ENCODE measurements at places on chromosomes 4 and X. TPM values are rescaled to one million over a fixed set of nuclear protein-coding genes. Genes with fewer than 3 reads are reported as not detected.

DNA sequence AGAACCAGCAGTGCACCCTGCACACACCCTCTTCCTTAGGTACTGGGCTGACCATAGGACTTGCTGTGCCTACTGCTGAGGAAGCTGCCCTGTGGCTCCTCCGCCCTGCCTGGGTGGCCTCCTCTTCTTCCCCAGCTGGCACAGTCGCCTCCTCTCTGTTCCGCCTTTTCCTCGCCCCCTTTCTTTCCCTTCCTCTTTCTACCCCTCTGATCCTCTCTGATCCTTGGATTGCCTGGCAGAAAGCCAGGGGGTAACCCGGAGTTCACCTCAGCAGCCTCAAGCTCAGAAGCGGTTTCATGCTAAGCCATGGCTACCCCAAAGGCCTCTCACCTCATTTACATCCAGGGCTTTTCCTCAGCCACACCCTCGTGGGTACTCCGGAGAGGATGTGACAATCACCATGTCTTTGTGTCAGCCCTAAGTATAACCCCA is 136.2 kb downstream of the SMIM20 start:
- no peaks in the 10 kb centered on the region for H3K36me3 ChIP-seq
- H3K4me1 ChIP-seq: 0 out of 2 replicates have a peak, but pooled peaks cover 6% of the 10 kb centered on the region
- no peak for DNase-seq

DNA sequence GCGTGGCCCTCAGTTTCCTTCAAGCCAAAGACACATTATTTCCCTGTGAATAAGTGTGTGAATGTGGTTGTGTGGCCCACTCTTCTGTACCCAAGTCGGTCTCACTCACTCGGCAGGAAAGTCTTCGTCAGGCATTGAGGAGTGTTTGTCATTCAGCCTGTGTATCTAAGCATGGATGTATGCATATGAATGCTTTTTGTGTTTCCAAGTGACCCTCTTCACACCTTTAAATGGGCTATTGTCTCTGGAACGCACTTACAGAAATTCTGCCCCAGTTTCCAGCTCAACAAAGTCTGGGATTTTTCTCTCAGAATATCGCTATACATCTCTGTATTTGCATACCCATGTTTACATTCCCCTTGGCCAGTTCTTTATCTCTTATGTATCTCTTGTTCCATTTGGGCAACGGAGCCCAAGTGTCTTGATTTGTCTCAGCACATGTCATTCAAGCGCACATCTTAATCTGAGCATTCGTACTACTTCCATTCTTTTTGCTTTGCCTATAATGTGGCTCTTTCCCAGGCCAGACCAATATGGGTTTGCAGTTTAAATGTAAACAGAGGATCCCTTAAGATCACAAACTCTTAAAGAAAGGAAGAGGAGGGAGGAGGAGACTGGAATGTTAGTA is 4.8 kb downstream of the BCOR start:
- DNase-seq: no peak
- H3K4me1 ChIP-seq: peaks cover 14% of the 10 kb centered on the region
- peak overlapping the region; percentile 79 for H3K27ac ChIP-seq
- no peak overlapping the region for H3K4me3 ChIP-seq
- H3K27me3 ChIP-seq: no peaks in the 10 kb centered on the region

GRCh38 chr4:89226665-89227574 is 80.7 kb downstream of the GPRIN3 start:
- H3K4me3 ChIP-seq: no peak overlapping the region
- no peaks in the 10 kb centered on the region for H3K36me3 ChIP-seq
- H3K27me3 ChIP-seq: no peaks in the 10 kb centered on the region
- H3K4me1 ChIP-seq: peaks cover 7% of the 10 kb centered on the region
- no peak overlapping the region for H3K27ac ChIP-seq

DNA sequence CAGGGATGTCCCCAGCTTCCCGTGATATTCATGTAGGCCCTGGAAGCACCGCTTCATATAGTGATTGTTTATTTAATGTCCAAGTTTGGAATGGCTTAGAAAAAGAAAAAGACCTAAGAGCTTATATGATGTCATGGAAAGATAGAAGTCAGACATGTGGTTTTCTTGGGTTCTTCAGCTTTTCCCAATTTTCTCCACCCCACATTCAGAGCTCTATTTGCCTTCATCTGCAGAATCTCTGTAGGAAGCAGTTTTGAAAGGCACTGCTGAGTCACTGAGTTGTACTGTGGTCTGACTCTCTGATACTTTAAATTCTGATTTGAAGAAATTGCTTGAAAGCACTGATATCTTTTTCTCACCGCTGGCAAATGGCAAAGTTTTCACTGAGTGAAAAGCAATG is 120.6 kb upstream of the EDNRA start:
- no peaks in the 10 kb centered on the region for H3K4me1 ChIP-seq
- H3K36me3 ChIP-seq: no peaks in the 10 kb centered on the region
- no peak for DNase-seq
- H3K27ac ChIP-seq: no peak overlapping the region

DNA sequence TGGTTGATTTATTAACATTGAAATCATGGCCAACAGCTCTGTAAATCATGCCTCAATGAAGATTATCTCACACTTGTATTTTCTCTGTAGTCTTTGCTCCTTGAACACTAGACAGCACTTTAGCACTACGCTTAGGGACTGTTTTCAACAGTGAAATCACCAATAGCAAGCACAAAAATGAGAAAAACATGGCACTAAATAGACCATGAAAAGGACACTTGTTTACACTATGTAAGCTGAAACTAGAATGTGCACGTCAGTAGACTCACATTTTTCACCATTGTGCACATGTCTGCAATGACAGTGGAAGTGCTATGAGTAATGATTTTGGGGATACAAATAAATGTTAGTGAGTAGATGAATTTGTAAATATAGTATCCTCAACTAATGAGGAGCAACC is 3.1 kb downstream of the BMP2K start:
- no peak for DNase-seq
- no peak overlapping the region for H3K4me3 ChIP-seq
- H3K27ac ChIP-seq: no peak overlapping the region
- H3K4me1 ChIP-seq: peaks cover 30% of the 10 kb centered on the region
- H3K27me3 ChIP-seq: no peaks in the 10 kb centered on the region

GRCh38 chr4:75745161-75745560 is 20.8 kb downstream of the USO1 start:
- peaks cover 7% of the 10 kb centered on the region for H3K4me1 ChIP-seq
- H3K36me3 ChIP-seq: no peaks in the 10 kb centered on the region
- DNase-seq: no peak
- no peak overlapping the region for H3K4me3 ChIP-seq
- H3K27me3 ChIP-seq: no peaks in the 10 kb centered on the region

DNA sequence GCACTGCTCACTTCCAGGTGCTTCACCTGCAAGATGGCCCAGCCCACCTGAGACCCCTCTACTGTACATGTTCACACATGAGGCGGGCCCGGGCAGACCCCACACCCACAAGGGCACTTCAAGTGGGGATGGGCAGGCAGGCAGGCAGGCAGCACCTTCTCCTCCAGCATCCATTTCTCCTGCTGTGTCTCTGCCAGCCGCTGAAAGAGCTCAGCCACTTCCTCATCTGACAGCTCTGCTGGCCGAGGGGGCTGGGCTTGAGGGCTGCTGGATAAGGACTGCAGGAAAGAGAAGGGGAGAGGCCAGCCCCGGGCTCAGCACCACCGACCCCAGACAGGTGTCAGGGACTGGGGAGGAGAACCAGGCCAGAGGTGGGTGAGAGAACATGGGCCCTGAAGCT is 4.4 kb upstream of the KCND1 start:
- no peaks in the 10 kb centered on the region for H3K27me3 ChIP-seq
- no peaks in the 10 kb centered on the region for H3K4me1 ChIP-seq
- no peak for DNase-seq
- H3K4me3 ChIP-seq: no peak overlapping the region
- H3K36me3 ChIP-seq: no peaks in the 10 kb centered on the region

DNA sequence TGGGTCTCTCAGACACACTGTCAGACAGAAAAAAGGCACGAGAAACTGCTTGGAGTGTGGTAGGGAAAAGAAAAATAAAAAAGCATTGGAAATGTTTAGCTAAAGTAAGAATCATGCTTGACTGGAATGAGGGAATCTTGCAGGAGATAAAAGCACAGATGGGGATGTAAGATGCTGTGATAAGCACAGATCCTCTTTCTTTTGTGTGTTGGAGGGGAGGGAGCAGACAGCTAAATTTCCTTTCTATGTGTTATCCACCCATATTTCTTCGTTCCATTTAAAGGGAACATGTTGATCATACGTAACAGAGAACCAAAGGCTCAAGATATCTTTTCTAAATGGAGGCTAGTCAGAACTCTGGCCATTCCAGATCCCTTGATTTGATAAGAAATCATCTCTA is 614.0 kb upstream of the LCORL start:
- no peak overlapping the region for H3K27ac ChIP-seq
- no peaks in the 10 kb centered on the region for H3K36me3 ChIP-seq
- no peaks in the 10 kb centered on the region for H3K27me3 ChIP-seq
- no peaks in the 10 kb centered on the region for H3K4me1 ChIP-seq
- DNase-seq: no peak
- H3K4me3 ChIP-seq: no peak overlapping the region

GRCh38 chr4:161919442-161920220 is 244.2 kb downstream of the FSTL5 start:
- DNase-seq: no peak
- H3K4me3 ChIP-seq: no peak overlapping the region
- H3K4me1 ChIP-seq: no peaks in the 10 kb centered on the region
- H3K27ac ChIP-seq: no peak overlapping the region

DNA sequence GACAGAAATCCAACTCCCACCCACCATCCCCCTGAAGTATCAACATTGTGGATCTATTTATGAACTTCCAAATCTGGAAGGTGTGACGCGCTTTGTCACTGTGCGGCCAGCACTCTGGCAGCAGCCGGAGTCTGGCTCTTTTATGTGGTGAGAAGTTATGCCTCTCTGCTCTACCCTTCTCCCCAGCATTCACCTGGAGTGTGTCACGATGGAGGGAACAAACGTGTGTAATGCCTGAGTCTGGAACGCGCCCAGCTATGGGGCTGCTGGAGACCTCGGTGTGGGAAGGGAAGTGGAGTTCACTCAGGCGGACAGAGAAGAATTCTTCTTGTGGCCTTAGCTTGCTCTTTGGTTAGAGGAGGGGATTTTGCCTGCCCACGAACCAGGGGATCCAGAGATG is 222.1 kb upstream of the RPL34 start:
- no peaks in the 10 kb centered on the region for H3K27me3 ChIP-seq
- H3K4me3 ChIP-seq: no peak overlapping the region
- H3K27ac ChIP-seq: no peak overlapping the region
- H3K4me1 ChIP-seq: no peaks in the 10 kb centered on the region

DNA sequence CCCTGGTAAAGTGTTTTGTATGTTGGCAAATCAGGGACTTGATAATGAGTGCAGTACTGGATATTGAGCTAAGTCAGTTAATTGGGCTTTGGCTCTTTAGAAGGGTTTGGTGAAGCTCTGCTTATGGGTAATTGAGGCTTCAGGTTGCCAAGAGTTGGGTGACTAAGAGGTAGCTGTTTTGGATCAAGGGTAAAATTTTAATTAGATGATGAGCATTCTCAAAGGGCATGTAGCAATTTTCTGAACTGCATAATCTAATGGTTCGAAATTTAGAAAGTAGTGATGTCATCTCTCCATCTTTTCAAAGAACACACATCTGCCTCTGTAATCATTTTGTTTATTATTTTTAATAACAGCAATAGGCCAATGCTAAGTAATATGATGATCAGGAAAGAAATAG is 5.5 kb upstream of the TRIM2 start:
- H3K27me3 ChIP-seq: no peaks in the 10 kb centered on the region
- H3K4me1 ChIP-seq: peaks cover 7% of the 10 kb centered on the region
- H3K27ac ChIP-seq: no peak overlapping the region
- no peak overlapping the region for H3K4me3 ChIP-seq
- no peak for DNase-seq

DNA sequence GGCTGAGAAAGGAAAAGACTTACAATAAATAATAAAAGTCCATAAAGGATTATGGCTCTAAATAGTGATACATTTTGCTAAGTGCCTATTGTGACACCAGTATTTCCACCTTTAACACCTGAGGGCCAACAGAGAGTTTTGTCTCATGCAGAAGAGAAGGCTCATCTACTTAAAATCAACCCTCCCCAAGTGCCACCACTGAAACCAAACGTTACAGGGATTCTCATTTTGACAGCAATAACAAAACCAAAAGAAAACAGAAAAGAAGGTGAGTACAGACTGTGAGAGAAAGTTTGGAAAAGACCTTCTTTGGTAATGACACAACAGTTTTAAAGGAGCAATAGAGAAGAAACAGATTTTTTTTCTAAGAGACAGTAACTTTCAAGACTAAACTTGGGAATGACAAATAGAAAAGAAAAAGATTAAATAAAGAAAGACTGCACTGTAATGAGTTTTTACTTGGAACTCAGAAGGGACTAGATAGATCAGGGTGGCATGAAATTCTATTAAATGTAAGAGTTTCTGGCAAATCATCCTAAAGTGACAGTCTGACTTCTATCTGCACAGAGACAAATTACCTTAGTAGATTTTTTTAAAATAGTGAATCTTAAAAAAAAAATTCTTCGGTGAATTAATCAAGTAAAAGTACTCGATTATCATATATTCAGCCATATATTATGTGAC is 109.7 kb downstream of the ZNF827 start:
- H3K4me3 ChIP-seq: no peak overlapping the region
- H3K27ac ChIP-seq: no peak overlapping the region
- DNase-seq: no peak

DNA sequence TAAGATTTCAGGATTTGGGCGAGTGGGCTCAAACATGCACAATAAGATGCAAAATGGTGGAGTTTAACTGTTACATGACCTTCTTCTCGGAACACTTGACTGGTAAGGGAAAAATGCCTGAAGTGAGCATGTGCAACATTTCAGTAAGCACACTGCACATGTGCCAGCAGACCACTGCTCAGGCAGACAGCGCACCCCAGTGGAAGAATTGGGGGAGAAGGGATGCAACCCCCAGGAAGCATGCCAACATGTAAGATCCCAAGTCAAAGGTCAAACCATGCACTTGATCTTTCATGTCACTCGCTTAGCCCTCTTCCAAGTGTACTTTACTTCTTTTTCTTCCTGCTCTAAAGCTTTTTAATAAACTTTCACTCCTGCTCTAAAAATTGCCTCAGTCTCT is 256.3 kb downstream of the CENPC start:
- H3K36me3 ChIP-seq: no peaks in the 10 kb centered on the region
- H3K4me3 ChIP-seq: no peak overlapping the region
- peak; percentile 29 for DNase-seq
- no peak overlapping the region for H3K27ac ChIP-seq
- H3K4me1 ChIP-seq: no peaks in the 10 kb centered on the region
- H3K27me3 ChIP-seq: no peaks in the 10 kb centered on the region

DNA sequence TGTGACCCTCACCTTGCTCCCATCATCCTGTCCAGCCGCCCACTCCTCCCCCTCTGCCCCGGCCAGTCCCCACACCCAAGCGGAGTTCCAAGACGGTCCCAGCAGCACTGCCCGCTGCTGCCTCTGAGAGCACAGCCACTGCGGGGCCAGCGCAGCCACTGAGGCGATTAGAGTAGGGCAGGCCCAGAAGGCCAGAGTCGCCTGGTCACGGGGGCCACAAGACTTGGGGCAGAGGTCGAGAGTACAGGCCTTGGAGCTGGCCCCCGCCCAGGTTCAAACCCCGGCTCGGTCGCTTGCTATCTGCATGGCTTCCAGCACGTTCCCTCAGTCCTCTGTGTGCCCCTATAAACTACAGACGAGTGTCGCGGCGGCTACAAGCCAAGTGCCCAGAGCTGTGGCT is 53.2 kb upstream of the ADRA2C start:
- H3K27me3 ChIP-seq: no peaks in the 10 kb centered on the region
- no peak for DNase-seq
- H3K36me3 ChIP-seq: no peaks in the 10 kb centered on the region
- H3K27ac ChIP-seq: no peak overlapping the region
- no peak overlapping the region for H3K4me3 ChIP-seq
- H3K4me1 ChIP-seq: no peaks in the 10 kb centered on the region

Gene ZNF157
- total RNA-seq: not detected

Gene EOLA2
- total RNA-seq: 32.1 TPM

Gene EPGN
- total RNA-seq: not detected

Gene PSAPL1
- 14.3 TPM for total RNA-seq

Gene CA5B
- 4.2 TPM for total RNA-seq

Gene RASSF6
- 2.4 TPM for total RNA-seq

Gene CXCL11
- total RNA-seq: not detected

Gene HMGN5
- 1.9 TPM for total RNA-seq

Gene FOXR2
- total RNA-seq: not detected
